Chondrocyte (in vitro differentiated cells): ENCODE measurements at places on chromosomes 2 and 18. TPM values are rescaled to one million over a fixed set of nuclear protein-coding genes. Genes with fewer than 3 reads are reported as not detected.

GRCh38 chr2:227004482-227004881, 159.5 kb downstream of the COL4A4 start:
- no peak for DNase-seq

GRCh38 chr2:66303471-66303870, 131.5 kb upstream of the MEIS1 start:
- no peak for DNase-seq

- DNase-seq, result no peak
These were observed 1.8 kb downstream of the SP3 start for GRCh38 chr2:173963323-173963816.

- no peak for DNase-seq
These were observed 8.9 kb upstream of the MYCN start for GRCh38 chr2:15931319-15931890.

- peak; percentile 47 for DNase-seq
These were observed 93.5 kb downstream of the TNS1 start for GRCh38 chr2:217909156-217909820.

DNA sequence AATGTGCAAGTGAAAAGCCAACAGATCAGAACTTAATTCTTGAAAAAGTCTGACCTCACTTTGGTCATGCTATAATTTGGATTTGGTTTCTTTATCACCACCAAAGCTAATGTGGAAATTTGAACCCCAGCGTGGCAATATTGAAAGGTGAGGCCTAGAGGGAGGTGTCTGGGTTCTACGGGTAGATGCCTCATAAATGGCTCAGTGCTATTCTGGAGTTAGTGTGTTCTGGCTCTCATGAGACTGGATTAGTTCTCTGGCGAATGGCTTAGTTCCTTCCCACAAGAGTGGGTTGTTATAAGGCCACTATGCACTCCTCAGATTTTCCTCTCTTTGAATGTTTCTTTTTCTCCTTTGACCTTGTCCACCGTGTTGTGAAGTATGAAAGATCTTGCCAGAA, 22.3 kb downstream of the ORC4 start:
- DNase-seq, result no peak

- DNase-seq, result no peak
These were observed 84.3 kb downstream of the TFCP2L1 start for GRCh38 chr2:121200419-121201315.

DNA sequence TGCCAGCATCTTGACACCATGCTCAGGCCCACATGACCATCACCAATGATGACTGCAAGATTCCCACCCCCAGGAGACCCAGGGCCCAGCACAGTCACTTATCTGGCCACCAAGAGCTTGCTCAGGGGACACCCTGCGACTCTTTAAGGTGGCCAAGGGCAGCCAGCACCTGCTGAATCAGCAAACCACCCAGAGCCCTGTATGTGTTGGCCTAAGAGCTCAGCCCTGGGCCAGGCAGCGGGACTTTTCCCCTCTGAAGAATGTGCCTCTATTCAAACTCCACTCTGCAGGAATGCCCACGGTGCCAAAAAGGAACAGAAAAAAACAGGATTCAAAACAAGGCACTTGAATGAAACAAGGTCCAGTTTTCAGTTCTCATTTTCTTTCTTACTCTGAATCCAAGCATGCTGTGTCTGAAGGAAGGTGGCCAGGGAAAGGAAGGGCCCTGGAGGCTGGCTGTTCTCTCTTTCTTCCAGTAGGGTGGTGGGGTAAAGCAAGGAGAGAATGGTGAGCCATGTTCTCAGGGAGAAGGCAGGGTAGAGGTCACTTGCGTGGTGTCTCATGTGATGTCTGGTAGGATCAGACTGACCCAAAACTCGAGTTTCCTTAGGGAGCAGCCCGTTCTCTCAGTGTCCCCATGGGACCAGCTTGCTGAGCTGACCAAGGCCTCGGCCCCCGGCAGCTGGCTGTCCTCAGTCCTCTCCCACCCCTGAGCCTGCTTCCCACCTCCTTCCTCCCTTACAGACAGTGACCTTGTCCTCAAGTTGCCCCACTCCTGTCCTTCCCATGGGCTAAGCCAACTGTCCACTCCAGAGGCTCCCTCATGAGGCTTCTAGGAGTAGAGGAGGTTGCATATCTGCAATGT, 150.0 kb downstream of the RNF152 start:
- no peak for DNase-seq

CFAP65 gene
- total RNA-seq, result not detected in 3 replicates

MOCOS gene
- total RNA-seq, result 6.7 to 15.7 TPM (median 13.2 TPM) in 3 replicates

SPHKAP gene
- total RNA-seq, result not detected in 3 replicates

IL1RN gene
- total RNA-seq, result not detected in 3 replicates

RGPD4 gene
- total RNA-seq, result 0.08 to 0.12 TPM (median 0.10 TPM) in 3 replicates

NUP35 gene
- total RNA-seq, result 7.5 to 9.8 TPM (median 8.5 TPM) in 3 replicates

ZSWIM2 gene
- total RNA-seq, result not detected in 3 replicates
